Fibroblast of skin of left biceps (primary cell): ENCODE measurements at places on chromosomes 1 and 21.

- DNase-seq = peak; percentile 58
Observed at GRCh38 chr1:6601049-6601922, 1.4 kb downstream of the KLHL21 start.

GRCh38 chr1:226988334-226988666 lies 48.2 kb downstream of the COQ8A start:
- no peak for DNase-seq

DNA sequence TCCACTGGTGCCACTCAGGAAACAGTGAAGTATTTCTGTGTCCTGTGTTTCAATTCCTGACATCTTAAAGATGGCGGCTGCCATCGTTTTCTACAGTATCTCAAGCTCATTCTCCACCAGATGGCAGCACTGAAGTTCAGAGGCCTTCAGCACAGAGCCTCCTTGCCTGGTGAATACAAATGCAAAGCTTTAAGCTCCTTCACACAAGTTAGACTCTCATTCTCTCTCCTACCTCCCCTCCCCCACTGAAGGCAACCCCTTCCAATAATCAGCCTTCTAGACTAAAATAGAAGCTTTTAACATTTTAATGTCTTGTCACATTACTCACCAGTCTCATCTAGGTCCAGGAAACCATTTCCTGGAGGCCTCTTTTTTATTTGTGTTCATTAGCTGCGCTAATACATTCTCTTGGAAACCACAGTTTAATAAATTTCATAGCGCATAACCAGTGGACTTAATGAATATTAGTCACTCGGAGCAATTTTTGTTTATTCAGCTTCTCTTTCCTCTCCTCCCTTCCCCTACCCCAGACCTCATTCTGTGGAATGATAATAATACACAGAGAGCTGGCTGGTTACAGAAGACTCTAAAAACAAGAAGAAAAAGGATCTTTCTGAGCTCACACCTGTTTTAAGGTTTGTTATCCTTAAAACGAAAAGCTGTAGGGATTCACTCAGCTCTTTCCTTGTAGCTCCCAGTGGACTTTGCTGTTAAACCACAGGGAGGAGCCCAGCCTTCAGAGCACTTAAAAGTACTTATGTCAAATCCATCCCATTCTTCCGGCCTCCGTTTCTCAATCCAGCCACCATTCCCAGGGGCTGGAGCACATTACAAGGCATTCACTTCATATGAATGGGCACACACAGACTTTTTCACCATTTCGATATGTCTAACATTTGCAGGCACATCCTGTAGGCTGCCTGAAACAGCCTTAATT lies 384.9 kb downstream of the HLX start:
- DNase-seq = peak; percentile 71

GRCh38 chr1:151266821-151267220 lies 12.3 kb downstream of the PSMD4 start:
- no peak for DNase-seq

GRCh38 chr21:14092834-14093560 lies 117.8 kb downstream of the LIPI start:
- no peak for DNase-seq

GRCh38 chr21:39666681-39667315 lies 54.1 kb downstream of the B3GALT5 start:
- DNase-seq = no peak

- DNase-seq = no peak
Observed at GRCh38 chr1:30912224-30912623, 3.7 kb upstream of the SDC3 start.

GRCh38 chr1:53625766-53626520 lies 113.0 kb downstream of the GLIS1 start:
- no peak for DNase-seq
